ENCODE measurements at places on chromosomes 2 and 18. TPM values are rescaled to one million over a fixed set of nuclear protein-coding genes. Genes with fewer than 3 reads are reported as not detected.

Gene NIFK
- total RNA-seq = 31.0 TPM

Gene SLC19A3
- total RNA-seq = 0.05 TPM

DNA sequence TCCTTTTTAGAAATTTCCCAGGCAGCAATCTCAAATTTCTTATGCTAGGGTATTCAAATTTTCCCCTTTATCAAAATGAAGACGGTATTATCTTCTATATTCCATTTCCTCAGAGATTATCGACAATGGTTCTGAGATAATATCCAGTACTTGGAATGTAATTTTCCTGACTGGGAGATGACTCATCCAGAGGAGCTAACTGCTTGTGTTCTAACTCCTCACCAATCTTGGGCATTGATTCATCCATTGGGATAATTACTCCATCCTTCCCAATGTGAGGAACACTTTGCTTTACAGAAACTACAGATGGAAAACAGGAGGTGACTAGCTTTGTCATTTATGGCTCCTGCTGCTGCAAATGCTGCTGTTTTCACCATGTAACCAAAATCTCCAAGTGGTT is 239.4 kb upstream of the LYPD1 start:
- no peak for DNase-seq

GRCh38 chr2:67489396-67489795 is 92.3 kb downstream of the ETAA1 start:
- no peak for DNase-seq

DNA sequence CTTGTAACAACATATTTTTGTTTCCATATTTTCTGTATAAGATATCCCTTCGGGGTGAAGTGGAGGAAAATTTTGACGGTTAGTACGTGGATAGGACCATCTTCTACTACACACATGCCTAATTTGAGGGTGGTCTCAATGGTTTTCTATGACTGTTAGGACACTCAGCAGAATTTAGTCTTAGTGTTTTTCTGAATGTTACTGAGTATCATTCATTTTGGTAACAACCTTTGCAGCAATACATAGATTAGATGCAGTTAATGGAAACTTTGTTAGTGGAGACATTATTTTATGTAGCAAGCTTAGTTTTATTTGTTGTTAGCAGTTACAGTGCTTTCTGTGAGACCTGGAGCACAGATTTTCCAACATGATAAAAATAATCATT is 1.6 kb downstream of the ITGAV start:
- DNase-seq = no peak

- no peak for DNase-seq
Measured at GRCh38 chr2:16191431-16192200, 251.3 kb downstream of the MYCN start.

DNA sequence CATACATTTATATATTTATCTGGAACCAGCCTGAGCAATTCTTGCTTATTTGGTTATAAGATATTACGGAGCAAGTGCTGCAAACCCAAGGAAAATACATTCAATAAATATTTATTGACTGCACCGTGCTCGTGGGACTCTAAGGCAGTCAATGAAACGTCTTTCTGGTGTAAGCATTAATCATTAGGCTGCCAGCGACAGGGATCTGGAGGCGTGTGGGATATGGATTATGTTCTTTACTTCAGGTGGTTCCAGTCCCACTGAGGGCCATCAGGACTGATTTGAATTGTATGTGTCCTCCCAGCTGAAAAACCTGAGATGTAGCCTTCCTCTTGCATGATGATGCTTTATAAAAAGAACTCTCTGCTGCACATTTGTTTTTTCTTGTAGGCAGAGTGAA is 75.4 kb downstream of the TACR1 start:
- no peak for DNase-seq

GRCh38 chr2:160473468-160474318 is 19.9 kb downstream of the RBMS1 start:
- no peak for DNase-seq

Measured in heart left ventricle (tissue), 16 donors.